Stimulated activated CD4-positive, alpha-beta T cell treated with anti-CD3 and anti-CD28 coated beads, Interleukin-15, amount 100 ng/mL, for 1 hour (primary cell): ENCODE measurements at places on chromosomes 2 and 18.

GRCh38 chr18:57813245-57813644, 10.1 kb upstream of the ATP8B1 start:
- DNase-seq, result no peak

GRCh38 chr2:232611559-232612218, 21.7 kb upstream of the EFHD1 start:
- peak; percentile 56 for DNase-seq

DNA sequence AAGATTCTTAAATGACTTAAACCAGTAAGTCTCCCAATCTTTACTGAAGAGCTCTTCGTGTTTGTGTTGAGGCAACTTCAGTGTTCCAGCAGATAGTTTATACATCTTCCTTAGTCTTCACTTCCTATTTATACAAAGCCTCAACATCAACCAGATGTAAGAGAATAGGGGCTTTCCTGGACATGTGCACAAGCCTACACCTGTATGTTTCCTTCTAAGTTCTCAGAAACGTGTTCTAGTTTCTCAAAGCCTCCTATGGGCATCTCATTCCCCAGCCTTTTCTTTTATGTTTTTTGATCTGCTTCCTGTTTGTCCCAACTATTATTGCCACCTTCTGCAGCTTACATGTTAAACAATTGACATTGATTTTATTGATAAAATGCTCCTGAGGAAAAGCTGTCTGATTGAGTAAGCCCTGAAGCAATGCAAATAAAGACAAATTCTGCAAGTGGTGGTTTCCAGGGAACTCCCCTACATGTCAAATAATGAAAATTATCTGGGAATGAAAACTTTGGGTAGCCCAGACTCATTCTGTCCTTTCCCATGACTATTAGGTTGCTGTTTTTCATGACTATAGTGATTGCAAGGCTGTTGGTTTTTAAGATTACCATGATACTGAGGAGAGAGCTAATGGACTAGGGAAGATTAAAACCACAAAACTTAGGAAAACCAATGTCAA, 663.3 kb upstream of the ACVR2A start:
- DNase-seq, result no peak

DNA sequence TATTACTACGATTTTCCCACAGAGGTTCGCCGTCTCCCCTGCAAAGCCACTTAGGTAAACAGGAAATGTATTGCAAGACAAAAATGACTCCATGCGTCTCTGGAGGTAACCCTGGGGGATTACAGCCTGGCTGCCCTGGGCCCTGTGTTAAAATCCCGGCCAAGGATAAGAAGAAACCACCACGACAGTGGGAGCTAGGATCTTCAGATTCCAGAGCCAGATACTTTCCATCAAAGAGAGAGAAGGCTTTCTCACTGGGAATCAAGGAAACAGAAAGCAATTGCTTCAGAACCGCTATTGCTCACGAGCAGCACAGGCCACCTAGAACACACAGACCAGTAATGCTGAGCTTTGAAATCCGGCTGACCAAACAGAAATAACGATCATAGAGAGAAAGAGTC, 97.9 kb upstream of the ZNF516 start:
- DNase-seq, result no peak

GRCh38 chr2:94980406-94980805, 45.1 kb upstream of the MAL start:
- DNase-seq, result no peak

- DNase-seq, result no peak
Observed at GRCh38 chr2:186422226-186422625, 63.8 kb upstream of the ZC3H15 start.

DNA sequence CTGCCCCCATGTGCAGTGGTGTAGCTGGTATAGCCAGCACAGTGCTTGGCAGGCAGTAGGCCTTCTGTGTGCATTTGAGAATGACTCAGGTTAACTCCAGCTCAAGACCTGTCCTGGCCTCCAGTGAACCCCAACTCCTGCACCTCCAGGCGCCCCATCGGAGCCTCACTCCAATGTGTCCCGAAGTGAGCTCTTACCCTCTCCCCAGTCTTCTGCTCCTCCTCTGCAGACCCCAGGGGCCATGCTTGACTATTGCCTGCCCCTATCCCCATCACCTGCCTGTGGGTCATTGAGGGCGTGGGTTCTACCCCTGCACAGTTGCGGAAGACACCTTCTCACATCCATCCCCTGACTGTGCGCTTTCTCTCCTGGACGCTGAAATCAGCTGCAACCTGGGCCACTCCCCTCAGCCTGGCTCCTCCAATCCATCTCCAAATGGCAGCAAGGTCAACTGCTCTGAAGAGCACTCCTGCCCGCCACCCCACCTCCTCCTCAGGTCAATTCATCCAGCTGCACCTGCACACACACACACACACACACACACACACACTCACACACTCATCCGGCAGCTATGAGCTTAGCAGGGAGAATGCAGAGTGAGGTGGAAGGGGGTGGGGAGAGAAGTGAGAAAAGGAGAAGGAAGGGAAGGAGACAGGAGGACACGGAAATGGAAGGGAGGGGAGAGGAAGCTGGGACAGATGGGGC, 130.3 kb upstream of the GLI2 start:
- DNase-seq, result no peak

- no peak for DNase-seq
Observed at GRCh38 chr2:74119339-74119738, 28.4 kb downstream of the BOLA3 start.
